ENCODE measurements at places on chromosomes 2 and 18. TPM values are rescaled to one million over a fixed set of nuclear protein-coding genes. Genes with fewer than 3 reads are reported as not detected.
A peak's percentile ranks its signal among the peaks of the same experiment; 100 is the strongest.

DNA sequence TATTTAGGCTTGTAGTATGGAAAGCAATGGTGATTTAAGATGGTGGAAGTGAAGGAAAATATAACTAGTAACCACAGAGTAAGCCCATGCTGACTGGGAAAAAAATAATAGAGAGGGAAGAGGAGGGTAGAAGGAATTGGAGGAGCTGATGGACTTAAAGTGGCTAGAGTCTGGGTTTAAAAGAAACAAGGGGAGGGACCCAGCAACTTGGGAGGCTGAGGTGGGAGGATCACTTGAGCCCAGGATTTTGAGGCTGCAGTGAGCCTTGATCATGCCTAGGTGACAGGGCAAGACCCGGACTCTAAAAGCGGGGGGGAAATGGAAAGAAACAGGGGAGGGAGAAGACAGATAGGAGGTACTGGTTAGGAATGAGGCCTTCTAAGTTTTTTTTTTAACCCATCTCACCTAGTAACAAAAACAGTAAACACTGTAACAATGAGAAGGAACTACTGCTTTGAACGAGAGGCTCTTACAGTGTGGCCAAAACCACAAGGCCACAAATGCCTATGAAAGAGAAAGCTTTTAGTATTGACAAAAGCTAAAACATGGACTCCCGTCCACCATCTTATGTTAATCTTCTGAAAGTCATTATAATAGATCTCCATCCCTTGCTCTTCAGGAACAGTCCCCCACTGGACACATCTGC lies 26.6 kb downstream of the METTL8 start:
- no peak for DNase-seq

DNA sequence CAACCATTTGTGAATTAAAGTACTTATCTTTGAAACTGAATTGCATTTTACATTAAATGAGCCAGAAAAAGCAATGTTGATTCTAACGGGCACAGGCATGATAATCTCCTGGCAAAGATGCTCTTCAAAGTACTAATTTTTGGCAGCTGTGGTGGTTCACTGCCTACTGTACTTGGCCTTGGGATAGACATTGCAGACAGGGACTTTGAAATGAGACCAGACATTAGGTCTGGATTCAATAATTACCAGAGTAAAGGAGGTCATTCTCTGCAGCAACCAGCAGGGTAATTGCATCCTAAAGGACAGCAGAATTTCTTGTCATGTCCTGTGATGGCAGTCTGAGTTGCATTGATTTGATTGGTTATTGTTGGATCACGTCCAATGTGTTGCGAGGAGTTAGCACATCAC lies 986.5 kb downstream of the TDRD15 start:
- no peak for DNase-seq

DNA sequence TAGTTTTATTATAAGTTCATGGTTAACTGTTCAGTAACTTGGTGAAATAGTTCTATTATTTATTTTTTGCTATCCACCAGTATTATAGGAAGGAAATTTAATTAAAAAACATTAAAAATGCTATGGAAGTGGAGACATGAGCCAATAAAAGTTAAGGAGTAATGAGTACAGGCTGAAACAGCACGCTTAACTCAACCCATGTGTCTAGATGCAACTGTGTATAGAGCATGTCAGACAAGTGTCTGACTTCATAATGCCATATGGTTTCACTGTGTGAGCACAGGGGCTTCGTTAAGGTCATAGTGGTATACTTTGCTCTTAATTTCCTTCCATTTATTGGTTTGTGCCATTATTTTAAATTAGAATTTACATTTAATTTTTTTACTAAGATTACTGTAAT lies 566.8 kb upstream of the NRP2 start:
- DNase-seq = no peak

- DNase-seq = no peak
Measured at GRCh38 chr2:204655101-204655500, 109.8 kb downstream of the PARD3B start.

- no peak for DNase-seq
Measured at GRCh38 chr2:101740555-101740964, 43.1 kb downstream of the MAP4K4 start.

Gene ACTR3
- 34.3 TPM for polyA plus RNA-seq

DNA sequence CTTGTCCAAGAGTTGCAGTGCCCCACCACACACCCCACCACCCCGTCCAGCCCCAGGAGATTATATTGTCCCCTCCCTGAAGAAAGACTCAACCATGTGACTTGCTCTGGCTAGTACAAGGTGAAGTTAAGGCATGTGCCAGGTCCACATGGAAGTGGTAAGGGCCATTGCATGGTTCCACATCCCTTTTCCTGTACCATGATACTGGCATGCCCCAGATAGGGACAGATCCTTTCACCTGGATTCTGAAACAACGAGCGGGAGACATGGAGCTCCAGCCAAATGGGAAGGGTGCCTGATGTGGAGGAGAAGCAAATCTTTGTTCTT lies 141.5 kb upstream of the APCDD1 start:
- DNase-seq = no peak

- DNase-seq = no peak
Measured at GRCh38 chr18:55927831-55928230, 339.8 kb upstream of the TCF4 start.

- no peak for DNase-seq
Measured at GRCh38 chr2:68345129-68345875, 19.8 kb upstream of the PLEK start.

- DNase-seq = no peak
Measured at GRCh38 chr2:86788881-86789686, 1.6 kb downstream of the CD8A start.

DNA sequence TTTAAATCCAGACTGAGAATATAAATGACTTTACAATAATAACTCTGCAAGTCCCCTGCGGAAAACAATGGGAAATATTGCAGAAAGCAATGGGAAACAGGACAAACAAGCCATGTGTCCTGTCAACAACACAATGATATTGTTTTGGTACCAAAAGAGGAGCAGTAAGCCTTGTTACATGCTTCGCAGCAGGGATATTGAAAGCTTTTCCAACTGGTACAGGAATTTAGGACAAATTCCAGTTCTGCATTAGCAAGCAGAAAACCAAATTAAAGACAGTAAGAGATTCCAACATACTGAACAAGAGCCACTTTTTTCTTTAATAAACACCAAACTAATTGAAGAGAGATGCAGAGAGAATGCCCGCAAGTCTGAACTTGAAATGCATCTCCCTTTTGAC lies 30.0 kb downstream of the FRZB start:
- no peak for DNase-seq

Gene SALL3
- 0.01 TPM for polyA plus RNA-seq

DNA sequence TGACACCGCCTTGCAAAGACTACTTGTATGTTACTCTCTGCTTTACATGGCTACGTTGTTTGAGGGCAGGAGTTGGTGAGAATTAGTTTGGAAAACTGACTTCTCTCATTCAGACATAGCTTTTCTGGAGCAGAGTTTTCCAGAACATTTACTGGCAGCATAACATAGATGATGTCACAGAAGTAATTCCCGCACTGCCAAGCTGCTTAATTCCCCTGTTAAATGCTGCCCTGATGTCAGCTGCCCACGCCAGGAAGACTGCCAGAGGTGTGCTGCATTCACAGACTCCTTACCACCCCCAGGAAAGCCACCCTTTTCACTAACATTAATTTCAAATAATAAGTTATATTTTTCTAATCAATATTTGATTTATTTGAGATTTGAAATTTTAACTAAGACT lies 24.7 kb upstream of the PTPN2 start:
- no peak for DNase-seq

Gene KIAA1328
- polyA plus RNA-seq = 1.3 TPM

GRCh38 chr18:35941299-35941698 lies 31.2 kb upstream of the RMP24 start:
- DNase-seq = no peak

- DNase-seq = no peak
Measured at GRCh38 chr2:106073678-106074406, 120.3 kb downstream of the UXS1 start.

- DNase-seq = no peak
Measured at GRCh38 chr18:72261590-72261989, 282.6 kb downstream of the CBLN2 start.

Gene CYTIP
- 0.43 TPM for polyA plus RNA-seq

Gene RAX
- polyA plus RNA-seq = not detected

GRCh38 chr2:226898897-226899296 lies 63.0 kb downstream of the RHBDD1 start:
- DNase-seq = no peak

Gene SFXN5
- polyA plus RNA-seq = 8.7 TPM

Gene SLC35G4
- polyA plus RNA-seq = not detected

GRCh38 chr2:134207589-134208209 lies 46.2 kb upstream of the MGAT5 start:
- DNase-seq = peak; percentile 37

- peak; percentile 9 for DNase-seq
Measured at GRCh38 chr2:120771781-120772208, 36.1 kb downstream of the GLI2 start.

Gene POMC
- polyA plus RNA-seq = 2.7 TPM

Gene BIN1
- 1,667 TPM for polyA plus RNA-seq

DNA sequence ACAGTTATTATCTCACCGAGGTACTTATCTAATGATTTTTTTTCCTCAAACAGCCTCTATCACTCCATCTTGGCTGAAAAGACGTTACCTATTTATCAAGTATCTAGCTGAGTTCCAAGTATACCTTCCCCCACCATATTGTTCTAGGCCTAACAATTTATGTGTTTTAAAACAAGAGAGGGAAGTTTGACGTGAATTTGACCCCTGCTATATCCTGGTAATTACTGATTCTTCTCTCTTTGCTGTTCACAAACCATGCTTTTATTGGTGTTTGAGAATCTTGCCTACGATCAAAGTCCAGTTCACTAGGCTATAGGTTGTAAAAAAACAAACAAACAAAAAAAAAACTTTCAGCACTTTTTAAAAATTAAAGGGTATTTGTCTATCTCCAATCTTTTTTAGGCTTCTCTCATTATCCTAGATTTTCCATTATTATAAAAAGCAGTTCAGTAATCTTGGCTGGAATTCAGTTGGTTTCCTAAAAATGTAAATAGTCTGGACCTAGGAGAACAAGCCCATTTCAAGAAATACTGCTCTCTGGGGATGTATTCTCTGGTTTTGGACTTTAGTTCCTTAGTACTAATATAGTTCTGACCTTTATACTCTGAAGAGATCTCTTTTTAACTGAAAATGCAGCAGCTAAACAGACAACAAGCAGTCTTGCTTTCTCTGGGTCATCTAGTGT lies 505.4 kb downstream of the CPS1 start:
- DNase-seq = no peak

DNA sequence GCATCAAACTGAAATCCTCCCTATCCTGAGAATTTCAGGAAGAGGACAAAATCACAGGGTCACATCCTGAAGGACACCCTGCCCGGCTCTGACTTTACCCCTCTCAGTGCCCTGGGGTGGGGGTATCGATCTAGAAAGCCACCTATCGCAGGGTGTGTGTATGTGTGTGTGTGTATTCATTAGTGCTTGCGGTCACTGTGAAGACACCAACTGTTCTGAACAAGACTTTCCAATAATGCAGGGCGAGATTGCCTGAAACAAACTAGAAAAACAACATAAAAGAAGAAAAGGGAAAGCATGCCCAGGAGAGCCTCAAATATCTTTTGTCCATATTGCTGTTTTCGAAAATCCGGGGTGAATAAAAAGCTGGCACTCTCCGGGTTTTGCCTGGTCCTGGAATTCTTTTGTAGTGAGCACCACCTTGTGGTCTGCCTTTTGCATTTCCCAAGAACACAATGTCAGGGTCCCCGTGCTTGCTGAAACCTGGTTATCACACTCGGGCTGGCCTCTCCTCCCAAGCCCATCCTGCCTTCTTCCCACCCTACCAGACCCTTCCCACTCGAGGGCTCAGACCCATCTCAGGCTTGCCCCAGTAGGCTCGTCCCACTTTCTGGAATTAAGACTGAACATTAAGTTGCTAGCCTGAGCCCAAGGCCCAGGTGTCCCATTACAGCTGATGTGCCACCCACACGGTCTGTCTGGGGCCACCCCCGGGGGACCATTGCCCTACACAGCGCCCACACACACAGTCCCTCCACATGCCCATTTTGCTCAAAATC lies 25.0 kb upstream of the COPS8 start:
- no peak for DNase-seq

Gene PARD6G
- polyA plus RNA-seq = 0.39 TPM

Gene PASK
- 1.3 TPM for polyA plus RNA-seq

DNA sequence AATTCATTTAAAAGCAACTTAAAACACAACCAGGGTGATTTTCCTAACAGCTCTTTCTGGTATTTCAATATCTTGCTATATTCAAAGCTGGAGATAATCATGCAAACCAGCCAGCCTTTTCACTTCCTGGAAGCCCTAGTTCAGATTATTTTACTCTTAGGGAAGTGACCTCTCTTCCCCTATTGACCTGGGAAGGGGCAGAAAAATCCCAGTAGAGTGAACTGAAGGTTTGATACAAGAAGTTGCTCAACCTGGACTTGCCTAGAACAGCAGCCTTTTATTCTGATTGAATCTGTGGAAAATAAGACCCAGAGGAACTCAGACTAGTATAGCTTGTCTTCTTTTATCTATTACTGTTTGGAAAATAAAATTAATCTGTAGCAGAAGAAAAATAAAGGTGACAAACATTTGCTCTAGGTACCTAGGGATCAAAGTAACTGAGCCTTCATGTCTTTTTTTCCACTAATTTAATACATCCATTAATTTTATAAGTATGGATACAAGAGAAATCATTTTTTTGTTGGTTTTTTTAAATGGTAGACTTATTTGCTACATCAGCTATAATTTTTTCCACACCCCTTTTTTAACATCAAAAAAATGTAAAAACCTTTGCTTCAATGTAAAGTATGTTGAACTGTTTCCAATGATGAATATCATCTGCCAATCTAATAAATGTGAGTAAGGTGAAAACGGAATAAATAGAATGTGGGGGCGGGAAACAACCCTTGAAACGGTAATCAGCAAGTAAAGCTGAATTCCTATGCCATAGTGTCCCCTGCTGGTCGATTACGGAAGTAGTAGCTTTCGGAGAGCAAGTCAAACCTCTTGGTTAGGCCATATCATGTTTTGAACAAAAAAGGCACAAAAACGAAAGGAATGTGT lies 629.9 kb downstream of the NRXN1 start:
- DNase-seq = no peak

DNA sequence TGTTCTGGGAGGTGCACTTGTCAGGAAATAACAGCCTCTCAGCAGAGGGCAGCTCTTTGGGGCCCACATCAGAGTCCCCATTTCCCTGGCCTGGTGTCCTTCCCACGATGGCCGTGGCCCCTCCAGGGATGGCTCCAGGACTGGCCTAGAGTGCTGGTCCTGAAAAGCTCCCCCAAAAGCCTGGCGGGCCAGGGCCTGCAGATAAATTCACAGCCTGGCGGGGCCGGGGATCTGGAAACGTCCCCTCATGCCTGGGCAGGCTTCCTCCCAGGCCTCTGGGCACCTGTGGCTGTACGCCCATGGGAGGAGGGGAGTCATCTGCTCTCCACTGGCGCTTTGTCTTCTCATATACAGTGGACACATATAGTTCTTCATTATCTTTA lies 52.6 kb upstream of the HS6ST1 start:
- DNase-seq = no peak

- no peak for DNase-seq
Measured at GRCh38 chr2:231597627-231598026, 5.0 kb downstream of the TEX44 start.

GRCh38 chr2:202400941-202401340 lies 24.8 kb downstream of the BMPR2 start:
- DNase-seq = no peak

- no peak for DNase-seq
Measured at GRCh38 chr2:130353291-130354138, 2.3 kb upstream of the PTPN18 start.

Gene ARHGAP28
- polyA plus RNA-seq = 0.65 TPM

Gene DOK1
- 1.0 TPM for polyA plus RNA-seq

All from psoas muscle (tissue), 8 donors.